Activated CD8-positive, alpha-beta T cell treated with anti-CD3 and anti-CD28 coated beads for 36 hours (primary cell): ENCODE measurements at places on chromosomes 5 and 9. TPM values are rescaled to one million over a fixed set of nuclear protein-coding genes. Genes with fewer than 3 reads are reported as not detected.

DNA sequence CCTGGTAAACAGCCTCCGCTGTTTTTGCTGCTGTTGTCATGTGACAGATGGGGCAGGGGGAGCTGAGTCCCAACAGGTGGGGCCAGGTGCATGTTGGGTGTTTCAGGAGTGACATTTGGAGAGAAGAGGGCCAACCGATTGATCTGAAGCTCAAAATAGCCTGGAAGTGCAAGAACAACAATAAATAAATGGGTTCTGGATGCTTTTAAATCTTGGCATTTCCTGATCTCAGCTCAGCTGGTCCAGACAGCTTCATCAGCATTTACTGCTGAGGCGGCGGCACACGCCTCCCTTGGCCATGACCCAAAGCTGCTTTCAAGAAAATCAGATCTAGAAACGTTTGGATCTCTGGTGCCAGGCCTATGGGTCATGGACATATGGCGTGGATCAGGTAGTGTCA is 70.5 kb downstream of the PPARGC1B start:
- DNase-seq: no peak

NME5 gene
- total RNA-seq: not detected

GRCh38 chr5:91556-92263 is at the start of gene PLEKHG4B:
PLEKHG4B (plus strand) TSS chr5:92168; CDS start chr5:92232, 64 bp downstream.
- peak; percentile 45 for DNase-seq

ADCY2 gene
- total RNA-seq: not detected

- no peak for DNase-seq
Measured at GRCh38 chr9:14822666-14823065, 87.6 kb downstream of the FREM1 start.

- no peak for DNase-seq
Measured at GRCh38 chr5:122089096-122090013, 11.3 kb upstream of the LOX start.

GRCh38 chr5:11719888-11720481 is 184.3 kb downstream of the CTNND2 start:
- DNase-seq: peak; percentile 40
